ENCODE measurements at places on chromosomes 4 and X.

DNA sequence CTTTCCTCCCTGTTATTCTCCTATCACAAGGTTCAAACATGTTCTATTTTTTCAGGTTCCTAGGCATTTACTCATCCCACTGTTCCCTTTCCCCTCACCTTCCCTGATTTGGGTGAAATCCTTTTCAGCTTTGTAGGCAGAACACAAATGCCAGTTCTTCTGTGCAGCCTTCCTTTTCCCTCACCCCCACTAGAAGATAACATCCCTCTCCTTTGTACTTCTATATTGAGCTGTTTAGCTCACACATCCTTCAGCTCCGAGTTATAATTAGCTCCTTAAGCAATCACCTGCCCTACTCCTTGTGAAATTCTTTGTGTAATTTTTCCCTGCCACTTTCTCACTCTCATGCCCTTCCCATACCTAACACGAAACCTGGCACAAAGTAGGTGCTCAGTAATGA, 240.9 kb downstream of the AR start:
- no peak for DNase-seq

GRCh38 chrX:87425618-87426017, 92.0 kb upstream of the KLHL4 start:
- DNase-seq: no peak

DNA sequence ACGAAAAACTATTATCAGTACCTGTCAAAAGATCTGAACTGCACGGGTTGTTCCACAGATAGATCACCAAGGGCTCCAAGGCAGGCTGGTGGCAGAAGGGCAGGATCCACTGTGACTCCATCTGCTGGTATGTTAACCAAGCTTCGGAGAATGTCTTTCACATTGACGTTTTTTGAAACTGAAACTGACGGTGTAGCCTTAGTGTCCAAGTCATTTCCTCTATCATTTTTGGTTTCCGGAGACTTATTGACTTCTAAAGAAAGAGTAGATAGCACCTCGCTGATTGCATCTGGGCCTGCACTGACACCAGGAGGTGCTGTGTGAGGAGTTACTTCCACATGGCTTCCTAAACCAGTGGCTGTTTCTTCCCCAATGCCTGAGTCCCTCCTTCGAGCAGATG, 186.9 kb downstream of the LRBA start:
- DNase-seq: no peak

- no peak for DNase-seq
Measured at GRCh38 chr4:71609167-71609566, 174.7 kb downstream of the GC start.

GRCh38 chr4:71133491-71133890, 140.0 kb downstream of the DCK start:
- no peak for DNase-seq

- no peak for DNase-seq
Measured at GRCh38 chrX:43604753-43605152, 51.3 kb upstream of the MAOA start.

DNA sequence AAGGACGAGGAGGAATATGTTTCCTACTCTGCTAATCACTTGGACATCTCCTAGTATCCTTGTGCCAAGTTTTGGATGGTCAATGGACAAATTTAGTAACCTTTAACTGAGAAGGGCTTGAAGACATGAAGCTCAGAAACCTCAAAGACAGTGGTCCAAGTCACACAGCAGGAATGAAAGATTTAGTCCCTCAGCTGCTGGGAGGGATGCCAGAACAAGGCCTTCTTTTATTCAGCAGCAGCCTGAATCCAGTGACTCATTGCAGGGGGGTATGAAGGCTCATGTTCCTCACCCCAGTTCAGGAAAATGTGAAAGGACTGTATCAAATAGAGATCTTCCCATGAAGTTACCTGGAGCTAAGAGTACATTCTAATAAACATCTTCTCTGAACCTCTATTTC, 214.9 kb upstream of the UGT8 start:
- peak; percentile 24 for DNase-seq

- no peak for DNase-seq
Measured at GRCh38 chrX:36414056-36414455, 494.5 kb downstream of the CFAP47 start.

DNA sequence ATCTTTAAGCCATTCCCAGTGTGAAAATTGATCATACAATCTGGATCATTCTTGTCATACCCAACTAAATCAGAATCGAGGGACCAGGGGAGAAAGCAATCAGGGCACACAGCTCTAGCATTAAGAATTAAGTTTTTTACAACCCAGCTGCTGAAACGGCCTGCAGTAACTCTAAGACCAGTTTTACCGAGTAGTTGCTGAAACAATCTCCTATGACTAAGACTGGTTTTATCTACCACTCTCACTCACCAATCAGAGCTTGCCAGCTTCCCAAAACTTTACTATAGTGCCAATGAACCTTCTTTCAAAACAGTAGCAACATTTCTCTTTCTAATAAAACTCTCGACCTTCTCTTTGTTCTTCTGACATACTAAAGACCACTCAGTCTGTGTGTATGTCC, 2.8 kb upstream of the SAP30 start:
- DNase-seq: no peak

- no peak for DNase-seq
Measured at GRCh38 chr4:29908276-29908675, 811.9 kb upstream of the PCDH7 start.

- no peak for DNase-seq
Measured at GRCh38 chr4:26751004-26751403, 109.6 kb upstream of the STIM2 start.

DNA sequence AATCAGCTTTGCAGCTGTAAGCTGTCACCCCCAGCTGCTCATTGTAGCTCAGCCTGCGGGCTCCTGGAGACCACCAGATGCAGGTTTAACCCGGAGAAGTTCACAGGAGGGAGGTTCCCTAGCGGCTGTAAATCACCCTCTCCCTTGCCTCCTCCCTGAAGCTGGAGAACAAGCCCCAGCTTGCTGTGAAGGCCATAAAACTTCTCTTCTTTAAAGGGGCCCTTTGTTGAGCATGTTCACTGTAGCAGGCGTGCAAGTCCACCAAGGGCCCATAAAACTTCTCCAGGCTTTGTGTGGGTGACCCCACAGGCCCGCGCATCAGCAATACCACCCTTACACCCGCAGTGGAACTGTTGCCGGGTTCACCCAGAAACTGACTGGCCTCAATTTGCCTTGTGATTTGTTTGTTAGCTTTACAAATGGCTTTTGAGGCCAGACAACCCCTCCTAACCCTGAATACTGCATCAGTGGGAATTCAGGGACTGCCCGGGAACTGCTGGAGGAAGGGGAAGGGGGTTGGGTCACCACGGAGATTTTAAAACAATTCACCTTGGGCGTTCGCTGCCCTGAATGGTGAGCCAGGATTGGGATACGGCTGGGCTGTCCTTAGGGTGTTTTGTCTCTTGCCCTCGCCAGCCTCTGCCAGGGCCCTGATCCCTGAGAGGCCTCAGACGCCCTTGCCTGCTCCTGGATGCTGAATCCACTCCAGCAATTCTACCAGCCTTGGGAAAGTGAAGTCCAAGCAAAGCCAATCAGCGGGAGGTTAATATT, 49.5 kb upstream of the ATP6AP2 start:
- no peak for DNase-seq

- DNase-seq: no peak
Measured at GRCh38 chr4:81506731-81507130, 35.0 kb upstream of the RASGEF1B start.

GRCh38 chr4:5357870-5358269, 306.6 kb downstream of the STK32B start:
- DNase-seq: no peak

DNA sequence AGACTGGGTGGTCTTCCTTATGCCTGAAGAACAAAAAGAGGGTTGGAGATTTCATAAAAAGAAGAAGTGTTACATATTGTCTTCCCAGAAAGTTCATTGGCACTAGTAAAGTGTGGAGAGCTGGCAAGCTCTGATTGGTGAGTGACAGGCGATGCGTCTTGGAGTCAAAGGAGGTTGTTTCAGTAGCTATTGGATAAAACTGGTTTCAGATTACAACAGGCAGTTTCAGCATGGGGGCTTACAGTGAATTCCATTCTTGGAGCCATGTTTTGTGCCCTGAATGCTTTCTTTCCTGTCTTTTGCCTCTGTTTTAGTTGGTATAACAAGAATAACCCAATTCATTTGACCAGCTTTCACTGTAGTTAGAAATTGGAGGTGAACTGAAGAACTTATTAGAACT, 750.5 kb downstream of the ADGRL3 start:
- no peak for DNase-seq

DNA sequence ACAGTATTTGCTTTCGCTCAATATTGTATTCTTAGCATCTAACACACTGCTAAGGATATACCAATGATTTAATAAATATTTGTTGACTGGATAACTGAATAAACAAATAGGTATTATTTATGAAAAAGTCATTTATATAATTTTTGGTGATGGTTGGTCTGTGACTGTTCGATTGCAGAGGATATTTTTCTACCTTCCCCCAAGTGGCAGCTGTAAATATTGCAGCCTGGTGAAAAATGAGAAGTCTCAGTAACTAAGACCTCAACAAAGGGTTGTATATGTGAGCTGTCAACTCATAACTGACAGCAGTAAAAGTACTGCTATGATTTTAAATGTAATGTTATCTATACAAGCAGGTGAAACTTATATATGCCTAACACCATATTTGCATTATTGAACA, 36.0 kb downstream of the HTR2C start:
- peak; percentile 16 for DNase-seq

GRCh38 chr4:54940996-54941865, 184.2 kb downstream of the KDR start:
- DNase-seq: no peak

DNA sequence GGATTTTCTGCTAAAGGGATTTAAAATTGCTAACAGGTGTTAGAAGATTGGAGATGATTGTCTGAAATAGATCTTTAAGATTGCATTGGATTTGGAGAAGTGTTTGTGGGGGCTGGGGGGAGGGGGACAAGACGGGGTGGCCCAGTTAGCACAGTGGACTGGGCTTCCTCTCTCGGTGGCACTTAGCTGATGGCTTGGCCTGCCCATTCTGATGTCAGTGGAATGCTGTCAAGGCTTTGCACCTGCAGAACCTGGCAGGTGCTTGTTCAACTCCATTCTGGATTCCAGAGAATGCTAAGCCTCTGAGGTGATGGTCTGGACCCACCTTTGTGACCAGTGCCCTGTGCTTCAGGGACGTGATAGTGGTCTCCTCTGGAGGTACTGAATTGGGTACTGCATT, 43.7 kb downstream of the ADD1 start:
- no peak for DNase-seq

- DNase-seq: peak; percentile 69
Measured at GRCh38 chr4:186104114-186104889, at the start of gene FAM149A. FAM149A (plus strand) TSS chr4:186104704.

DNA sequence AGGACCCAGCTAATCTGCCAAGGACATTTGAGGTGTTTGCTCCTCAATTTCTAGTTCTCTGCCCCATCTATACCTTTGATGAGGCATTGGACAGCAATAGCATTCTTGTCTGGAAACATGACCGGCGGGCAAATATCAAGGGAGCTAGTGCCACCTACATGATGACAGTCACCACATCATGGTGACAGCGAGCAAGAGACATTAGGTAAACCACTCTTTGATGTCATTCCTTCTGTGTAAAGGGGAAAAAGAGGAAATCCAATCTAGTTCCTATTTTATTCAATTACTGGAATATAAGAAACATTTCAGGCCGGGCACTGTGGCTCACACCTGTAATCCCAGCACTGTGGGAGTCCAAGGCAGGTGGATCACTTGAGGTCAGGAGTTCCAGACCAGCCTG, 20.7 kb upstream of the IL13RA1 start:
- DNase-seq: no peak

DNA sequence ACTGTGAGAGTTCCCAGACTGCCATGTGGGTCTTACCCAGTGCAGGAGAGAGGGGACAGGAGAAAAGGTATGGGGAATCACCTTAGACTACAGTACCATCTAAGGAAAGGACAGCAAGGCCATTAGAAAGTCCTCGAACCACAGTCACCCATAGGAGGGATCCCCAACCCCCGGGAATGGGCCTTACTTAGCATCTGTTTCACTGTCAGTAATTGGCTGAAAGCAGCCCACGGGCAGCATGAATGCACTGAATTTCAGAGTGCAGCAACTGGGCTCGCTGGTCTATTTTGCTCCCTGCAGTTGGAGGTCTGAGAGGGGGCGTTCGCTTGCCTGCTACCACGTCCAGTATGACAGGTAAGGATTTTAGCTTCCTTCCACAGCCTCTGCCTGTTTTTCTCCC, 50.4 kb upstream of the KLHL8 start:
- DNase-seq: no peak

- DNase-seq: no peak
Measured at GRCh38 chr4:37604461-37604860, 81.7 kb downstream of the RELL1 start.

GRCh38 chr4:4787421-4787820, 72.0 kb upstream of the MSX1 start:
- no peak for DNase-seq

DNA sequence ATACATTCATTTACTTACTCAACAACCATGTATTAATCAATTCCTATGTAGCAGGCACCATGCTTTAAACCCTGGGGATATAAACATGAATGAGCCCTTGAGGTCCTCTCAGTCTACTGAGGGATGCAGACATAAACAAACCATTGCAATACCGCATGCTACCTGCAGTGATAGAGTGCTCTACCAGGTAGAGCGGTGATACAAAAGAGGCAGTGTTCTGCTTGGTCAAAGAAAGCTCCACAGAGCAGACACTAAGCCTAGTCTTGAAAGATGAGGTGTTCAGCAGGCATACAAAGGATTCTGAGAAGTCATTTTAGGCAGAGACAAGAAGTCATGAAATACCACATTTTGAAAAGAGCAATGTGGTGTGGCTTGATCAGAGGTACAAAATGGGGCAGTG, 26.9 kb upstream of the AMOT start:
- peak; percentile 24 for DNase-seq

GRCh38 chrX:135345107-135345589, 35.9 kb downstream of the ETDC start:
- DNase-seq: peak; percentile 10

GRCh38 chr4:139899346-139899745, 233.7 kb downstream of the MGST2 start:
- DNase-seq: no peak

DNA sequence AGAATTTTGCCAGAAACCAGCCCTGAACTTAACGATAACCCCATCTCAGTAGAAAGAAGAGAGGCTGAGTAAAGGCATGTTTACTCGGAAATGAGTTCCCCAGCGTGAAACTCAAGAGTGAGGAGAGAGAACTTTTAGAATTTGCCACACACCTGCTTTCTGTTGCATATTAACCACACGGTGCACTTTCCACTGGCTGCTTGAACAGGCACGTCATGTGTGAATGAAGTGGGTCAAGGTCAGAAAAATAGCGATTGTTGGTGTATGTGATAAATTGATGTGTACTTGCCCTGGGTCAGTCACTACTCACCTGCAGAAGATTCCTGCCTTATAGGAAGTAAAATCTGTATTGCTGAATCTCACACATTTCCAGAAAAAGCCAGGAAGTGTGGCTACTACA, 395.7 kb downstream of the TRIML1 start:
- no peak for DNase-seq

DNA sequence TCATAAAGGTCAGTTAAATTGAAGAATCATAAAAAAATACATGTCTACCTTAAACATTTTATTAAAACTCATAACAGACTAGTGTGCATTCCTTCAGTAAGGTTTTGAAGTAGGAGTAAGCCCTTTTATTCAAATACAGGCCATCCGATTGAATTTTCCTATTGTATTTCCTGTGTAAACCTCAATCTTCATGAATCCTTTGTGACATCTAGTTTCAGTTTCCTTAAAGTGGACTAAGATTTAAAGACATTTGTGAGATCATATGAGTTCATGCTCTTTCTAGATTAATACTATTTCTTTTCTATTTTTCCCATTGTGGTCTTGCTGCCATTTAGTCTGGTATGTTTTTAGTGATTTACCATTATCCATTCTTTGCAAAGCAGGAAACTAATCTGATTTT, 644.7 kb upstream of the BOD1L1 start:
- DNase-seq: no peak

GRCh38 chrX:153640736-153641575, 6.0 kb upstream of the DUSP9 start:
- no peak for DNase-seq
